ENCODE measurements at places on chromosomes 7 and 10. TPM values are rescaled to one million over a fixed set of nuclear protein-coding genes. Genes with fewer than 3 reads are reported as not detected.

GRCh38 chr10:1896153-1896552 is 158.8 kb upstream of the ADARB2 start:
- no peak for DNase-seq

DNA sequence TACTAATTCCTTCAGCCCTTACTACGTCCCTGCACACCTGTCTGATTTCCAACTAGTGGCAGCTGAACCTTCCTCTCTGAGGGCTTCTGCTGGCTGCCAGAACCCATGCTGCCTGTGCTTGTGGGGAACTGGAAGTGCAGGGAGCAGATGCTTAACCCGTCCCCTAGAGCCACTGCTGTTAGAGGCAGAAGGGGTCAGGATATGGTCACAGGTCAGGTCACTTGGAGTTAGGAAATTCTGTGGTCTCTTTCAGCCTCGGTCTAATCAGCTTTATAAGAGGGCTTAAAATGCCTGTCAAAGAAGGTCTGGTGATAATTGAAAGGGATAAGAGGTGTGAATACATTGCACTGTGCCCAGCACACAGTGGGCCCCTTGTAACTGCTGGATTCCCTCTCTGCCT is 82.0 kb downstream of the PLPP4 start:
- DNase-seq: no peak

GRCh38 chr10:43817368-43817767 is 168.7 kb upstream of the ZNF32 start:
- no peak for DNase-seq

- no peak for DNase-seq
Measured at GRCh38 chr7:116984511-116984910, 31.2 kb downstream of the ST7 start.

- no peak for DNase-seq
Measured at GRCh38 chr10:7471720-7472367, 61.0 kb upstream of the SFMBT2 start.

DNA sequence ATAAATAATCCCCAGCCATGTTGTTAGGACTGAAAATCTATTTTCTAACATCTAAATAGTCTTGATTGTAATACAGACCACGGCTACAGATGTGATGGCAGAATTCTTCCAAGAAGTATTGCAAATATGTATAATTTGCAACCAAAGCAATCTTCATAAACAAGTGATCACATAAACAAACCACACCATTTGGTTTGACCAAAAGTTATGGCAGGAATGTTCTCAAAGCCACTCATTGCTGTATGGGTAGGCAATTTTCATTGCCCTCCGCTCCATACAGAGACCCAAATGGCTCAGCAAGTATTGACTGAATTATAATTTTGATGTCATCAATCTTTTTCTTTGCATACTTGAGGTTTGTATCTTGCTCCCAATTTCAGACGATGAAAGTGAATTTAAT is 19.0 kb upstream of the RHOBTB1 start:
- DNase-seq: no peak

GRCh38 chr7:28596245-28596935 is 184.1 kb downstream of the CREB5 start:
- no peak for DNase-seq

DNA sequence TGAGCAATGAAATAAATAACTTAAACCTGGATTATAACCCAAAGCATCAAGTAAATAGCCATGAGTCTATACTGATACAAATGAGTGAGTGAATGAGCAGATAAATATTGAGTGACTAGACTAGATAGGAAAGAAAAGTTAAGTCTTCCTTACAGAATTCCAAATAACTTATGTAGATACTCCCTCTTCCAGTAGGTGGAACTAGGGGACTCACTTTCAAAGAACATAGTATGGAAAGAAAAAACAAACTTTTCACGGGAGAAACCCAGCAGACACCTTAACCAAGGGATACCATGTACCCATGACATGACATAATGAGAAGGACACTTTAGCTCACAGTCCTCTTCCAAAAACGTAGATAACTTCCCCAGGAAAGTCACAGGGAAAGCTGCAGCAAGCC is 32.2 kb downstream of the CSGALNACT2 start:
- no peak for DNase-seq

- no peak for DNase-seq
Measured at GRCh38 chr10:26446258-26446657, 8.1 kb downstream of the APBB1IP start.

FAM13C gene
- total RNA-seq: 0.16 TPM

SLC13A1 gene
- total RNA-seq: not detected

C10orf143 gene
- total RNA-seq: 3.6 TPM

VGF gene
- total RNA-seq: 0.63 TPM

C10orf67 gene
- not detected for total RNA-seq

SMKR1 gene
- 0.56 TPM for total RNA-seq
